ENCODE measurements at places on chromosomes 1 and 21. TPM values are rescaled to one million over a fixed set of nuclear protein-coding genes. Genes with fewer than 3 reads are reported as not detected.

The CNR2 gene
- not detected for total RNA-seq

The CR1L gene
- total RNA-seq: not detected

The VHLL gene
- 0.11 TPM for total RNA-seq

The MAN1C1 gene
- 1.8 TPM for total RNA-seq

The C1QC gene
- not detected for total RNA-seq

The APOBEC4 gene
- not detected for total RNA-seq

The RCSD1 gene
- 27.4 TPM for total RNA-seq

The SPATA45 gene
- total RNA-seq: not detected

The HPDL gene
- 0.77 TPM for total RNA-seq

The FALEC gene
- not detected for total RNA-seq

The SAMSN1 gene
- 0.09 TPM for total RNA-seq

The PLA2G4A gene
- 14.8 TPM for total RNA-seq

The CELSR2 gene
- total RNA-seq: 0.43 TPM

The PRKAB2 gene
- total RNA-seq: 5.0 TPM

The HLX gene
- total RNA-seq: 5.2 TPM

The MTMR11 gene
- total RNA-seq: 0.34 TPM

The RNU5D-1 gene
- not detected for total RNA-seq

The CIART gene
- 2.0 TPM for total RNA-seq

The BRDT gene
- not detected for total RNA-seq

The CCT8 gene
- 218 TPM for total RNA-seq

The LCE2B gene
- not detected for total RNA-seq

The TSEN15 gene
- 24.2 TPM for total RNA-seq

The XKR8 gene
- 5.2 TPM for total RNA-seq

The TUT4 gene
- 14.5 TPM for total RNA-seq

The GBP6 gene
- not detected for total RNA-seq

The TAS1R1 gene
- not detected for total RNA-seq

The RHD gene
- 0.33 TPM for total RNA-seq

The C8B gene
- not detected for total RNA-seq

The TRPM2 gene
- total RNA-seq: 0.43 TPM

The ZBTB8B gene
- under 0.01 TPM for total RNA-seq

The RIIAD1 gene
- total RNA-seq: not detected

The TACSTD2 gene
- 11.3 TPM for total RNA-seq

The SV2A gene
- 2.6 TPM for total RNA-seq

The CHRNB2 gene
- under 0.01 TPM for total RNA-seq

The ATG4C gene
- 5.8 TPM for total RNA-seq

The SPRR3 gene
- total RNA-seq: not detected

The P3R3URF gene
- not detected for total RNA-seq

The IGSF21 gene
- not detected for total RNA-seq

The CFHR5 gene
- total RNA-seq: not detected

The ERICH3 gene
- total RNA-seq: not detected

The ZYG11B gene
- total RNA-seq: 30.0 TPM

The BTG2 gene
- 15.3 TPM for total RNA-seq

The LMOD1 gene
- total RNA-seq: not detected

The SPRR2F gene
- not detected for total RNA-seq

The AADACL4 gene
- not detected for total RNA-seq

The INSRR gene
- not detected for total RNA-seq

The SCAF4 gene
- total RNA-seq: 3.6 TPM

The ARHGEF10L gene
- total RNA-seq: 0.76 TPM

The C1orf185 gene
- not detected for total RNA-seq

The TTF2 gene
- 7.7 TPM for total RNA-seq

The ADAMTSL4 gene
- total RNA-seq: 0.11 TPM

The XCL2 gene
- total RNA-seq: not detected

The USH2A gene
- not detected for total RNA-seq

The KRTAP6-3 gene
- not detected for total RNA-seq

The EFNA3 gene
- 1.4 TPM for total RNA-seq

All from dermis lymphatic vessel endothelial cell (primary cell).